NCI-H748 treated with DMSO at 0.1 percent for 48 hours (cell line): ENCODE measurements at places on chromosomes 6 and 20.

- no peak for DNase-seq
Observed at GRCh38 chr6:41488433-41489119, 57.6 kb upstream of the FOXP4 start.

DNA sequence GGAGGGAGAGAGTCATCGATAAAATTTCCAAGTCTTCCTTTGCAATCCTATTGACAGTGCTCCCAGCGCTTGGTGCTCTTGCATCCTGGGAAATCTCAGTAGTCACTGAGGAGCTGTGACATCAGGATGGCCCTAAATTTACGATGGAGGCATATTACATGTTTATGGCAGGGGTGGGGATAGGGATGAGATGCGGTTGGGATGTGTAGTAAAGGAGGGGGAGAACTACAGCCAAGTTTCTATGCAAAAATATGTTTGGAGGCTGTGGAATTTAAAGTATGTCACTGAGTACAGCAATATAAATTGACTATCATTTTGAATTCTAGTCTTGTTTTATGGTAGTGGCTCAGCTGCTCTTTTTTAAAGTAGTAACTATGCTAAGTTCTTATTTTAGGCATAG is 544.9 kb downstream of the PKHD1 start:
- no peak for DNase-seq

- DNase-seq: no peak
Observed at GRCh38 chr20:51024761-51025160, 1.9 kb upstream of the KCNG1 start.

- no peak for DNase-seq
Observed at GRCh38 chr6:77774457-77774856, 121.6 kb downstream of the MEI4 start.

GRCh38 chr20:44041001-44041400 is 126.3 kb downstream of the TOX2 start:
- no peak for DNase-seq

DNA sequence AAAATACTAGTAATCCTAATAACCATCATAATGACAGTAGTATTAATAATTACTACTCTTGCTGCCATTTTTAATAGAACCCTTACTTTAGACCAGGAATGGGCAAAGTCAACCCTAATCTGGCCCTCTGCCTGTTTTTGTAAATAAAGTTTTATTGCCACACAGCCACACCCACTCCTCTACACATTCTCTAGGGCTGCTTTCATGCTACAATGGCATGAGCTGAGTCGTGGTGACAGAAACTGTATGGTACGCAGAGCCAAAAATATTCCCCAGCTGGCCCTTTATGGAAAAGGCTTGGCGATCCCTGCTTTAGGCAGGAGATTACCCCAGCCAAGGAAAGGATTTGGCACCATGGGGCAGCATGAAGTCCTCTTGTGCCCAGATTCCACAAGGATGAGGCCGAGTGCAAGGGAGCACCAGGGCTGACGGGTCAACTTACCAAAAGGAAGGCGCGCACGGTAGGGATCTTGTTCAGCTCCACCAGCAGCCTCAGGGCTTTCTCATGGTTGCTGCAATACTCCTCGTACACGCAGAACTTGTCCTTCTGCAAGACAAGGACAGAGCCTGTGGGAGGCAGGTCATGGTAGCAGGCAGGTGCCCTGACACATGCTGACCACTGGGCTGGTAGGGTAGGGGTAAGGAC is 93.6 kb downstream of the PREX1 start:
- DNase-seq: no peak

- no peak for DNase-seq
Observed at GRCh38 chr6:144295211-144295610, 10.1 kb downstream of the UTRN start.

GRCh38 chr6:33212857-33213165 is 4.5 kb downstream of the RING1 start:
- no peak for DNase-seq

DNA sequence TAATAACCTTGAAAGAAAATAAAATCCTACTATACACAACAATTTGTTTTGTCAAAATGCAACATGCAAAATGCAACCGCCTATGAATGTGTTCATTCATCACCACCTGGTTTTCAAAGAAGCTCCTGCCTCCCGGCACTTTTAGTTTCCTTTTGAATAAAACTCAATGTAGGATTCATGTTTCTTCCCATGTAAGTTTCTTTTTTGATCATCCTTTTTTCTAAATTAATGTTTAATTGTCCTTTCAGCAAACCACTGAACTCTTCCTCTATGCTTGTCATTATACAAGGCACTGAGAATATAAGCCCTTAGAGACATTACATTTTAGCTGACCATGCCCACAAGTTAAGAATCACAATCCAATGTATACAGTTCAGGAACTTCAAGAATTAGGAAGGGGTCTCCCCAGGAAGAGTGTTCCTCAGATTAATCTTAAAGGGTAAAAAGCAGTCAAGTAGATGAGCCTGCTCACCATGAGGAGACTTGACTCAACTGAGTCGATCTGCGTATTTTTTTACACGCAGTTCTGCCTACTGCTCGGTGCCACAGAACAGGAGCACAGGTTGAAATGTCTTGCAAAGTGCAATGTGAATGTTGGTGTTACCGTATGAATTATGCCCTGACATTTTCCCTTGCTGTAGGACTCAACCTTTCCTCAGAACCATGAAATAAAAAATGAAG is 7.2 kb upstream of the THEMIS start:
- DNase-seq: no peak

DNA sequence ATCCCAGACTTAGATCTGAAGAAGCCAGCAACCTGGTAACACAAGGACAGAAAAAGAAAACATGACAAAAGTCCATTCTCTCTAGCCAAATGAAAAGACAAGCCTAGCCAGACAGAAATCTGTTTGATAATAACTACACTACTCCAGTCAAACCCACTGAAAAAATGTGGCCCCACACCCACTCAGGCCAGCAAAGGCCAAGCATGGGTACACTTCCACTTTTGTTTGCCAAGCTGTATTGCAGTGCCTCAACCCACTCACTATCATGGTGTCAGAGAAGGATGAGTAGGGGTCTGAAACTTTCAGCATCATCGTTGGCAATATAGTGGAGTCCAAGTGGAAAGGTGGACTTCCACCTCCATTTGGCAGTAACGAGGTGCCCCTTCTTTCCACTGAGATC is 45.8 kb downstream of the EPM2A start:
- no peak for DNase-seq

GRCh38 chr6:26088344-26088743 is 1.1 kb downstream of the HFE start:
- no peak for DNase-seq

DNA sequence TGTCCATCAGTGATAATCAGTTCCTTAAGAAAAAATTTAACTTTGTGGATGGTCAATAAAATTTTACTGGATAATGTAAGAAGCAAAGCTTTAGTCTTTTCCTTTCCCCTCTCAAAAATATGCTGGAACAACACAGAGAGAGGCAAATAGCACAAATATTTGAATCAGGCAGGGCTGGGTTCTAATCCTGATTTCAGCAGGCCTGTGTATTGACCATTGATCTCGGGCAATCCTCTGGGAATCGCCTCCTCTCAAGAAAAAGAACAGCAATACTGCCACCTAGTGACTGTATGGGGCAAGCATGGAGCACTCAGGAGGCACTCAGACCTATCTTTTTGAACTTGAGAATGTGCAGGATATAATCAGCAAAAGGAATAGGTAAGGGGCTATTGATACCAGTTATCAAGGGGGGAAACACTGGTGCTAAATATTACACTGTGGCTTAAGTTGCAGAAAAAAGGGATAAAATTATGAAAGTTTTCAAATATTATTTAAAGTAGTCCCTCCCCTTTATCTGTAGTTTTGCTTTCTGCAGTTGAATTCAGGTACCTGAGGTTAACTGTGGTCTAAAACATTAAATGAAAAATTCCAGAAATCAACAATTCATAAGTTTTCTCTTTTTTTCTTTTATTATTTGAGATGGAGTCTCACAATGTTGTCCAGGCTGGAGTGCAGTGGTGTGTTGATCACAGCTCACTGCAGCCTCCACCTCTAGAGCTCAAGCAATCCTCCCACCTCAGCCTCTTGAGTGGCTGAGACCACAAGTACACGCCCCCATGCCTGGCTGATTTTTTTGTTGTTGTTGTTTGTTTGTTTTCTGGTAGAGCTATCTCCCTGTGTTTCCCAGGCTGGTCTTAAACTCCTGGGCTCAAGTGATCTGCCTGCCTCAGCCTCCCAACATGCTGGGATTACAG is 91.8 kb upstream of the NHSL1 start:
- peak; percentile 76 for DNase-seq

GRCh38 chr6:110484321-110484720 is 7.9 kb upstream of the SLC22A16 start:
- DNase-seq: no peak

GRCh38 chr6:111423960-111424846 is 58.8 kb downstream of the REV3L start:
- DNase-seq: no peak

DNA sequence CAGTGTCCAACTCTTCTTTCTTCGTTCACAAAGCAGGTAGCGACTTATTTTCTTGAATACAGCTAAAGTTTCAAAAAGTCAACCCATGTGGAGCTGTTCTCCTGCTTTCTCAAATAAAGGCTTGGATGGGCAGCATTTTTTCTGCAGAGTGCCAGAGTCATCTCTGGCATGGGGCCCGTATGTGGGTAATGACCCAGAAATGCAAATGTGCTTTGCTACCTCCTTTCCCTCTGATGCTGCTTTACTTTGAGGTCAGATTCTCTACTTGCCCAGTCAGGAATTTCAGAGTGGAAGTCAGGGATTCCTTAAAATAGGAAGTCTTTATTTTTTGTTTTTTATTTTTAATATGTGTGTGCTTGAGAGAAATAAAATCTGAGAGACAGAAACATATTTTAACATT is 4.9 kb downstream of the NKAIN2 start:
- DNase-seq: peak; percentile 61

DNA sequence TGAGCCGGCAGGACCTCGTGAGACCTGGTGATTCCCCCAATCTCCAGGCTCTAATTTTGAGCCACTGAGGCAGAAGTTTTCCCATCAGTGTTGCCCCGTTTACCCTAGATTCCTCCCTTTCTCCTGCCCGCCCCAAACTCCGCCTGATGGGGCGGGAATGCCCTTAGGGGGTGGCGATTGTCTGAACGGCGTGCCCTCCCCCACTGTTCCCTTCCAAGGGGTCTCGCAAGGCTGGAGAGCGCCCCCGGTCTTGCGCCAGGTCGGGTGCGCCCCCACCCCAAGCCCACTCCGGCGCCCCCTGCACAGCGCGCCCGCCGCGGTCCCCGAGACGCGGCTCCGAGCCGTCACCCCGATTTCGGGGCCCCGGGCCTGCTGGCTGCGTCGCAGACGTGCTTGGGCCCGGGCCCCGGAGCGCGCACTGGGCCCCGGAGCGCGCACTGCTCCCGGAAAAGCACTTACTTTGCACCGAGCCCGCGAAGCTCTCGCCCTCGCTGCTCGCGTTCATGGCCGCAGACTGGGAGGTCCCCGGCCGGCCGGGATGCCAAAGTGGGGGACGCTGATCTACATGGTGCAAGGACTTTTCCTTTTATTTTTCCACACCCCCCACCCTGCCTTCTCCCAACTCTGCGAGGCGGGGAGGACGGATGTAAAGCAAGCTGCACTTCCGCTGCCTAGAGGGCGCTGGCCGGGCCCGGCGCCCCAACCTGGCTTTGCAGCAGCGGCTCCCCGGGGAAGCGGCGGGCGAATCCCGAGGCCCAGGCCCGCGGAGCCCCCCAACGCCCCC is at the start of gene ZFP64:
TSS of gene ZFP64 (minus strand) at position 648 of the 784 bp plus-strand sequence. CDS start at position 505, 143 bp downstream.
- no peak for DNase-seq

- DNase-seq: no peak
Observed at GRCh38 chr20:50152394-50153152, 950 bp downstream of the PEDS1 start.

DNA sequence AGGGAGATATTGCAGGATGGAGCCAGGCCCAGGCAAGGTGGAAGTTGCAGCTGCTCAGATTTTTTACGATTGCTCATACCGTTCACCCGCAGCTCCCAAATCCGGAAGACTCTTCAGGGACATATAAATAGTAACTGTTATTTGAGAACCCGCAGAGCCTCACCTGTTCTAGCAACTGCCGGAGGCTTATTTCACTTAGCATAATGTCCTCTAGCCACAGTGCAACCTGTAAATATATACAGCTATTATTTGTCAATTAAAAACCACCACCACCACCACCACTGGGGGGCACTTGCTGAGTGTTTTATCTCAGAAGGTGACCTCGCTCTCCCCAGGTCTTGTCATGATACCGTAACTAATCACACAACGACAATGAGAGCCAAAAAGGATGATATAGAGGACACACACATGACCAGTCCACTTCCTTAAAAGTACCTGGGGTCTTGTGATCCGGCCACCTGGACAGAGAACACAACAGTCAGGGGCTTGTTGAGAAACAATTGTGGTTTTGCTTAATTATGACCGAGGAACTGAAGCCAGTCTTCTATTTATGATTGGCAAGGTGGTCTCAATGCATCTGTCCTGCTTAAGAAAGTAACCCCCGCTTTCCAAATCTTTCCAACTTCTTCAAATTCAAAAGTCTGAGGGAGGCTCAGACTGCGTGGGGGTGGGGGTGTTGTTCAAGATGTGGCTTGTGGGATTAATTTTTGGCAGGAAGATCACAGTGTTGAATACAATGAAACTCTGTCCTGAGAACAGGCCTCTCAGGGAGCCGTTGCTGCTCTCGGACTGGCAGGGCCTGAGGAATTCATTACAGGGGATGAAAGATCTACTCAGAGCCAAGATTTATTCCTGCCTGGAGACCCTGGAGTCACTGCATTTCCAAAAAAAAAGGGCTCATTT is 107.7 kb upstream of the PRND start:
- DNase-seq: peak; percentile 60

DNA sequence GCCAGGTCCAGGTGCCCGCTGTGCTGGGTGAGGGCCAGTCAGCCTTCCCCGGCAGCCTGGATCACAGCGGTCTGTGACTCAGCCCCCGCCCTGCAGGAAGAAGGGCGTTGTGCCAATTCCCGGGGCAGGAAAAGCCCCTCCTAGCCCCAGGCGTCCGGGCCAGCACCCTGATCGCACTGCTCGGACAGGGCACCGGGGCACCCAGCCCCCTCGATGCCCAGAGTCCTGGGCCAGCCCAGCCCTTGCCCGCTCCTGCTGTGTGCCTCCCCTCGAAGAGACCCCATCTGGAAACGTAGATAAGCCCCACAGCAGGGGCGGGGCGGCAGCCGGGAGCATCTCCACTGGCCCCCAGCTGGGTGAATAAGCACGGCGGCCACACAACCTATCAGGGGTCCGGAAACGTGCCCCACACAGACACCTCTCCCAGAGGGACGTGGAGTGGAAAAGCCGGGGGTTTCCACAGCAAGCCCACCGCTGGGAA is 9.9 kb downstream of the LAMA5 start:
- no peak for DNase-seq

GRCh38 chr6:20819774-20820400 is 285.6 kb downstream of the CDKAL1 start:
- peak; percentile 38 for DNase-seq
